ENCODE measurements at places on chromosomes 1 and 21.

- no peak for DNase-seq
Observed at GRCh38 chr1:65222340-65222940, 74.4 kb downstream of the AK4 start.

- DNase-seq = no peak
Observed at GRCh38 chr1:42914092-42914627, 44.5 kb downstream of the SLC2A1 start.

- no peak for DNase-seq
Observed at GRCh38 chr1:6104631-6105030, 58.9 kb downstream of the KCNAB2 start.

- DNase-seq = no peak
Observed at GRCh38 chr1:222033450-222033849, 291.6 kb upstream of the DUSP10 start.

DNA sequence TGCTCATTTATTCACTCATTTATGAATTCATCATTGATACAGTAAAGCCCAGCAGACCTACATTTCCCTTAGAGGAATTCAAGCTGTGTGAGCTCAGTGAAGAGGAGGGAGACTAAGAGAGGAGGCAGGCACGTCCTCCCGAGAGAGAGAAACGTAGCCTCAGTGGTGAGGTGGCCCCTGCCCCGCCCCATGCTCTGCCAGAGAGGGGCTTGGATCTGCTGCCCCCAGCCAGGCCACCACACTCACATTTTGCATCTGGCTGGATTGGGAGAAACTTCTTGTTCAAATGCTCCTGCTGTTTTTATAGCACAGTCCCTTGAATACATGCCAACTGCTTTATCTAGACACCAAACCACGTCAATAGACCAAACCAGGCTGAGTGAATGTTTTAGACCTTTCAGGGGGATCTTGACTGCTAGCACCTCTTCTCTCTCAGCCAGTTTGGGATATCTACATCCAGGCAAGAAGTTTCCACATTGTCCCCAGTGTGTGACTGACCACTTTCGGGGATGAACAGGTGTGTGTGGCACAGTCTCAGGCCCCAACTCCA lies 67.7 kb upstream of the AJAP1 start:
- DNase-seq = no peak

- DNase-seq = no peak
Observed at GRCh38 chr1:94865360-94865759, 45.2 kb downstream of the SLC44A3 start.

DNA sequence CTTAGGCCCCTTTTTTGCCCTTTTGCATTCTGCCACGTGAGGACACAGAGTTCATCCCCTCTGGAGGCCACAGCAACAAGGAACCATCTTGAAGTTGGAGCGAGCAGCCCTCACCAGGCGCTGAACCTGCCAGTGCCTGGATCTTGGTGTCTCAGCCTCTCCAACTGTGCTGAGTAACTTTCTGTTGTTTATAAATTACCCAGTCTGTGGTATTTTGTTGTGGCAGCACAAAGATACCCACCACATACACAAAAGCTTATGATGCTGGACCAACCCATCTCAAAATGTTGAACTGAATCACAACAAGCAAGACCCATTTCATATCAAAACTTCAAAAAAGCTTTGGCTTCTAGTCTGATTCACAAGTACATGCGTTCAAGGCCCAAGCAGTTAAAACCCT lies 649.9 kb downstream of the KIF26B start:
- DNase-seq = no peak

GRCh38 chr1:29279951-29280391 lies 43.6 kb downstream of the PTPRU start:
- DNase-seq = no peak

GRCh38 chr1:67213164-67213563 lies 46.9 kb downstream of the IL23R start:
- peak; percentile 28 for DNase-seq

Measured in SK-N-SH (cell line).